Naive thymus-derived CD8-positive, alpha-beta T cell (primary cell): ENCODE measurements at places on chromosomes 13 and 19.
A peak's percentile ranks its signal among the peaks of the same experiment; 100 is the strongest.

DNA sequence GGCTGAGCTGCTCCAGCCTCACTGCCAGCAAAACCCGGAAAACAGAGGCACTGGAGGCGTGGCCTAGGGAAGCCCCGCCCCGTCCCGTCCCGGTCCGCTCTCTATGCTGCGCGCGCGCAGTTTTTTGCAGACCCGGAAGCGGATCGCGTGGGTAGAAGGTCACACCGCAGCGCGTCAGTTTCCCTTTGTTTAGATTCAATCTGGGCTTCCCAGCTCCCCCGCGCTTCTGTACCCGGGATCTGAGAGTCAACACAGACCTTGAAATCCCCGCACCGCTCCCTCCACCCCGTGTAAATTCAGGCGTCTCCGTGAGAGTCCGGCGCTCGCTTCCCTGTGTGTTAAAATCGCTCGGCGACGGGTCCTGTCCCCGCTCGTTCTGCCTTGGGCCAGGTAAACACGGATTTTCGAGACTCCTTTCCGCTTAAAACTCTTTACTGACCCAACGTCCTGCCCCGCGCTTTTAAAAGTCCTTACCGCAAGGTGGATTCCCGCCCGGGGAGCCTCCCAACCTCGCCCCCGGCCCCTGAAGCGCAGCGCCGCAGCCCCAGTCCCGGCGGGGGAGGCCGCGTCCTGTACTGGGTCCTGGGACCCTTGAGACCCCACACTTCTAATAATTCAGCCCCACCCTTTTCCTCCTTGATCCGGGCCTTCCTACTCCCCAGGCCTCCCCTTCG is at the start of gene ZNF610:
Gene ZNF610, plus strand, starts transcription at position 127 of the 674 bp plus-strand sequence. CDS start 12,930 bp downstream, outside the sequence.
- peak; percentile 93 for DNase-seq

DNA sequence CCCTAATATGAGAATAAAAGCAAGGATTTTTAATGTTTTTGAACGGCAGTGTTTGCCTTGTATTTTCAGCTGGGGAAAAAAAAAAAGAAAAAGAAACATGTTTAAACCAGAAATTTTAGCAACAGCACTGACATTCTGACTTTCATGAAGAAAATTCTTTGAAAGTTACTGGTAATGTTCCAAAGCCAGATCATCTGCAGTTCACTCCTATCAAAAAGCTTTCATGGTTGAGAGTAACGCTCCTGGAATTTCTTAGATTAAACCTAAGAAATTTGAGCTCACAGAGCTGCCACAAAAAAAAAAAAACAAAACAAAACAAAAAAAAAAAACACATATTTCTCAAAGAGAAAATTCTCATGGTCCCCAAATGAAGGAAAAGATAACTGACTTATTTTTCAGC is 1106.7 kb downstream of the EFNB2 start:
- DNase-seq = no peak

DNA sequence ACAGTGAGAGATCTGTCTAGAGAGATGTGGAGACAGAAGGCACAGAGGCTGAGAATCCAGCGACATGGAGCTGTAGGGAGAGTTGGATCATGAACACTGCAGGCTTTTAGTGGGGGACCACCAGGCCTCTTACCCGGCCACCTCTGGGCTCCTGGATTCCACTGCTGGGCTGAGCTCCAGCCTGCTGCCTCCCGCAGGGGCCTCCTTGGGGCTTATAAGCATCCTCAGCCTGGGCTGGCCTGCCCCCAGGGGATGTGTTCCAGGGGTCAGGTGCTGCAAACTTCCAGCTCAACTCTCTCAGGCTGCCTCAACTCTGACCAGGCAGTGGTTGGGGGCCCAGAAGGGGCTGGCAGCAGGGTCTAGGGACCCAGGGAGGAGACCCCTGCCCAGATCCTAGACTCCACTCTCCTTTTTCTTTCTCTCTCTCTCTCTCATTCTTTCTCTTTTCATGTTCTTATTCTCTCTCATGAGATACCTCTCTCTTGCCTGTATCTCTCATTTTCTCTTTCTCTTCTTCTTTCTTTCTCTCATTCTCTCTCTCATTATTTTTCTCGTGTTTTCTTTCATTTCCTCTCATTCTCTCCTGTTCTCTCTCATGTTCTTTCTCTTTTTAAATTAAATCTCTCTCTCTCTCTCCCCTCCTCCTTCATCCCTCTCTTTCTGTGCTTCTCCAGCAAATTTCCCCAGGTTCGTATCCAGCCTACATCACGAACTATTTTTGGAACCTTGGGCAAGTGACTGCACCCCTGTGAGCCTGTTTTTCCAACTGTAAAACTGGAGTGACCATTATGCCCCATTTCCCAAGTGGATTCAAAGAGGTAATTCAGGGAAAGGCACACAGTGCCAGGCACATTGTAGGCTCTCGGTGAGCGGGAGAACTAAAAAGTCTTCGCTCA is at the start of gene KLK4:
Gene KLK4, minus strand, starts transcription at position 190 of the 896 bp plus-strand sequence. CDS start 657 bp downstream, outside the sequence.
- no peak for DNase-seq

- no peak for DNase-seq
These were observed 482.6 kb downstream of the RFC3 start for GRCh38 chr13:34300559-34300958.

GRCh38 chr19:39498798-39499642 is at the start of gene DLL3:
Gene DLL3, plus strand, starts transcription at chr19:39498947. Its CDS starts 28 bp downstream, at chr19:39498975.
- DNase-seq = no peak
